Suppressor macrophage (primary cell): ENCODE measurements at places on chromosomes 16 and 17.
A peak's percentile ranks its signal among the peaks of the same experiment; 100 is the strongest.

DNA sequence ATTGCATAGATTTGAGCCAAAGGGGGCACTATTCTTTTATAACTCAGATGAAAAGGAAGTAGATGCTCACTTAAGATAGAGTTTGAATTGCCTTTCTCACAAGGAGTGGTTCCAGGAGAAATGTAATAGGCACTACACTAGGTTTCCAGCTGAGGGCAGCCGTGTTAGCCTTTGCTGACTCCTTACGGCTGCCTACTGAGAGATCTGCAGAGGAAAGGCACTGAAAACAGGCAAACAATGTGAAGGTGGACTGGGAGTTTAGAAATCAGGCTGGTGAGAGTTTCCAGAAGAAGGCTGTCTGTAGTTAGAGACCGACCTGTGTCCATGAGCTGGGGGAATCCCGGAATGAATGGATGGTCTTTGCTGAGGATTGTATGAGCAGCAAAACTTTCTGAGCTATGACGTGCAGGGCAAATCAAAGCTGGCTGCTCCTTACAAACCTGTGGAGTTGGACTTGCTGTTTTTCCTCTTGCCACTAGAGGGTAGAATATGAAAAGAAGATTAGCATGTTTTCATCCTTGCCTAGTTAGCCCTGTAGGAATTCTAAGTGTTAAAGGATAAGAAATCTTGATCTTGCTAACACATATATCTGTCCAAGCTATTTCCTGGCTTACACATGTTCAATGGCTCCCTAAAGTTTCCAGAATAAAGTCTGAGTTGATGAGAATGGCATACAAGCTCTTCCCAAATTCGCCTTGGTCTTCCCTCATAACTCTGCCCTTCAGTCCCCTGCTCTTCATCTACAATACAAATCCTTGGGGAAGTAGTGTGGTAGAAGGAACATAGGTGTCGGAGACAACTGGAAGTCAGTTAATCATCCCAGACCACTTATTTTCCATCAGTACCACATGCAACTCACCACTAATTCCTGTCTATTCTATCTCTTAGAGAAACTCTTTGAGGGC, 20.1 kb upstream of the TAOK1 start:
- peak; percentile 66 for DNase-seq

- DNase-seq, result no peak
Observed at GRCh38 chr16:70696952-70697593, 11.2 kb upstream of the MTSS2 start.

DNA sequence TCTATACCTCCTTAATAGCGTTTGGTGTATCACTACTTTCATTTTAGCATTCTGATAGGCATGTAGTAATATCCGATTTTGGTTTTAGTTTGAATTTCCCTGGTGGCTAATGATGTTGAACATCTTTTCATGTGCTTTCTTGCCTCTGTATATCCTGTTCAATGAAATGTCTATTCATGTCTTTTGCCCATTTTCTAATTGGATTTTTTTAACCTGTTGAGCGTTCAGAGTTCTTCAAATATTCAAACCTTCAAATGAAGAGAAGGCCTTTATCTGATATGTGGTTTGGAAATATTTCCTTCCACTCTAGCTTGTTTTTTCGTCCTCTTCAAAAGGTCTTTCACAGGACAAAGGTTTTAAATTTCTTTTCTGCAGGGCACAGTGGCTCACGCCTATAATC, 2.4 kb upstream of the NME1 start:
- DNase-seq, result no peak

- DNase-seq, result no peak
Observed at GRCh38 chr16:51723036-51723724, 572.1 kb upstream of the SALL1 start.

DNA sequence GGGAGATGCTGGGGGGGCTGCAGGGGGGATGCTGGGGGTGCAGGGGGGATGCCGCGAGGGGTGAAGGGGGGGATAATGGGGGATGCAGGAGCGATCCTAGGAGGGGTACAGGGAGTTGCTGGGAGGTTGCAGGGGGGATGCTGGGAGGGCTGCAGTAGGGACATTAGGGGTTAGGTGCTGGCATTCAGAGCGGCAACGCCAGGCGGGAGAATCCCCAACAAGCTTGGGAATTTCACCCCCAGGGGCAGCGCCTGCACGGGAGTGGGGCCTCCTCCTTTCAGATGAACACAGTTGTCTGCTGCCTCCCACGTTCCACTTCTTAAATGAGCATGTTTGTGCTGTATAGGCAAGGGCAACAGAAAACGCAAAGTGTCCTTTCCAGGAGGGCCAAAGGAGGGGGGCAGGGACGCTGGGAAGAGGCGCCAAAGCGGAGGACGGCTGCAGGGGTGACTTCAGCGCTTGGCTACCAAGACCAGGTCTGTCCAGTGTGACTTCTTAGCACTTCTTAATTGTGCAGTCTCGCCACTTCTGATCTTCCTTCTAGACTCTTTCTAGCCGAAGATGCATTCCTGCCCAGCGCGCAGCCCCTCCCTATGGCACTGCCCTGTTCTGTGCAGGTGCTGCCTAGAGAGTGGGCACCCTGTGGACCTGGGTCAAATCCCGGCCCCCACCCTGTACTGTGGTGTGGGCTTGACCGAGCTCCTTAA, 2.0 kb upstream of the SLC6A4 start:
- DNase-seq, result peak; percentile 7

DNA sequence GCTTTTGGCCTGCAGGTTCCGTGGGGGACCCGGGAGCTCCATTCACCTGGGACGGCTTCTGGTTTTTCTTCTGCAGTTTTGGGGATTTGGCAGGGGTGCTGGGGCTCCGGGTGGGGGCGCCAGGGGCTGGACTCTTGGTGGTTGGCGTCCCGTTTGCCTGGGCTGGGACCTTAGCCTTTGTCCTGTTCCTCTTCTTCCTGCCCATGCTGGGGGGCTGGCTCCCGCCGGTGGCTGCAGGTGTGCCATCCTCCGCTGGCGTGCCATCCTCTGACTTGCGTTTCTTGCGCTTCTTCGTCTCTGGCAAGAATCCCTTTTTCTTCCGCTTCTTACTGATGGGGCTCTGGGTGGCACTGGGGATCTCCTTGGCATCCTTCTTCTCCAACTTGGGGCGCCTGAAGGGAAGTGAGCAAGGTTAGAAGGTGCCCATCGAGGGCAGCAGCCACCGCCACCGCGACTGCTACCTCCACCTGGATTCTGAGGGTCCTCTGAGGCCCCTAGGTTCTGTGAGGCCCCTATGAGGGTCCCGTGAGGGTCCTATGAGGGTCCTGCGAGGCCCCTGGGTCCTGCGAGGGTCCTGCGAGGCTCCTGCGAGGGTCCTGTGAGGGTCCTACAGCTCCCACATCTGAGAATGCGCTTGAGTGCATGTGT, 15.5 kb downstream of the MYBBP1A start:
- no peak for DNase-seq

- no peak for DNase-seq
Observed at GRCh38 chr16:760065-760464, 469 bp upstream of the MSLN start.

DNA sequence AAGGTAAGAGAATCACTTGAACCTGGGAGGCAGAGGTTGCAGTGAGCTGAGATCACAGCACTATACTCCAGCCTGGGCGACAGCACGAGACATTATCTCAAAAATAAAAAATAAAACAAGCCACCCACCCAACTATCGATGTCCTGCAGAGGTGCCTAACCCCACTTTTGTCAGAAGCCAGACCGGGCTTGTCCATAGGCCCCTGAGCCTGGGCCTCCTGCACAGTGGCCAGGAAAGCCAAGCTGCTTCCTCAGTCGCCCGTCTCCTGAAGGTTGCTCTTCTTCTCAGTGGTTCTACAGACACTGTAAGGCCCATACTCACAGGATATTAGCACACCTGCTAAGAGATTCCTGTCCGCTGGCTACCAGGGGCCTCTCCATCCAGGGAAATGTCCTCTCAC, 11.2 kb downstream of the CES2 start:
- DNase-seq, result no peak

GRCh38 chr17:67995570-67996263, 552 bp downstream of the C17orf58 start:
- peak; percentile 33 for DNase-seq

- no peak for DNase-seq
Observed at GRCh38 chr16:4293822-4294457, 21.1 kb upstream of the TFAP4 start.

- DNase-seq, result peak; percentile 41
Observed at GRCh38 chr17:14428648-14429029, 127.8 kb downstream of the HS3ST3B1 start.

- no peak for DNase-seq
Observed at GRCh38 chr16:22786691-22787090, 27.3 kb upstream of the HS3ST2 start.

DNA sequence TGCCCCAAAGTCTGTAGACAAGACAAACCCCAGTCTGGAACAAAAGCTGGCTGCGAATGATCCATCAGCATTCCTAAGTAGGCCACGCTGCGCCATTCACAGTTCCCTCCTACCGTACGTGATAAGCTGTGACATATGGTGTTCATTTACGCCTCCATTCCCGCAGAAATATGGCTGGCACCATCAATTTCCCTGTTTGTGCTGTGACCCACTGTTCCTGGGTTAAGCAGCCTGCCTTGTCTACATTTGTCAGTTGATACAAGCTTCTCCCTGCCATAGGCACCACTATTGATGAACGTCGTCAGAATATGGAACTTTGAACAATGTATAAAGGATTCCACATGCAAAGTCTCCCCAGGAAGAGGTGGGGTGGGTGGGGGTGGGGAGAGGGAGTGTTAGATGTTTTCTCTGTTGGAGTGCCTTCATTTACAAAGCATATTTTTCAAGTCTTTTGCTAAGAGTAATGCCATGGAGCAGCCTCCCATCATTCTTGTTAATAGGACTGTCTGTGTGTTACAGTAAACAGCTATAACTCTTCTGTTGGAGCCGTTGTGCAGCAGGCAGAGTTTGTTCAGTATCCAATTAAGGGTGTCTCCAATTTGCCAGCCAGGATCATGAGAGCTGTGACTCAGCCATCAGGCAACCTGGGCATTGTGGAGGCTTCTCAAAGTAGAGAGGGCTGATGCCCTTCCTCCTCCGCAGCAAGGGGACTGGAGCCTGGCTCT, 294.6 kb downstream of the TMEM114 start:
- DNase-seq, result no peak

GRCh38 chr16:83705856-83706255, 101.9 kb upstream of the HSBP1 start:
- no peak for DNase-seq

DNA sequence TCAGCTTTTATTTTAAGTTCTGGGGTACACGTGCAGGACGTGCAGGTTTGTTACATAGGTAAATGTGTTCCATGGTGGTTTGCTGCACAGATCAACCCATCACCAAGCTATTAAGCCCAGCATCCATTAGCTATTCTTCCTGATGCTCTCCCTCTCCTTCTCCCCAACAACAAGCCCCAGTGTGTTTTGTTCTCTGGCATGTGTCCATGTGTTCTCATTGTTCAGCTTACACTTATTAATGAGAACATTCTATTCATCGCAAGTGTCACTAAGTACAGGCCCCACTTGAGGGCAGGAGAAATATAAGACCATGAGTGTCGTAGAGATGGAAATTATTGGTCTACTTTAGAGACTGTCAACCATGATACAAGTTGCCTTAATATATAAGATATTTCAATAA, 615.1 kb downstream of the CDH8 start:
- no peak for DNase-seq

GRCh38 chr17:42908872-42909700, 8.5 kb downstream of the G6PC1 start:
- DNase-seq, result no peak

- DNase-seq, result no peak
Observed at GRCh38 chr16:63005356-63005755, 969.1 kb upstream of the CDH8 start.

DNA sequence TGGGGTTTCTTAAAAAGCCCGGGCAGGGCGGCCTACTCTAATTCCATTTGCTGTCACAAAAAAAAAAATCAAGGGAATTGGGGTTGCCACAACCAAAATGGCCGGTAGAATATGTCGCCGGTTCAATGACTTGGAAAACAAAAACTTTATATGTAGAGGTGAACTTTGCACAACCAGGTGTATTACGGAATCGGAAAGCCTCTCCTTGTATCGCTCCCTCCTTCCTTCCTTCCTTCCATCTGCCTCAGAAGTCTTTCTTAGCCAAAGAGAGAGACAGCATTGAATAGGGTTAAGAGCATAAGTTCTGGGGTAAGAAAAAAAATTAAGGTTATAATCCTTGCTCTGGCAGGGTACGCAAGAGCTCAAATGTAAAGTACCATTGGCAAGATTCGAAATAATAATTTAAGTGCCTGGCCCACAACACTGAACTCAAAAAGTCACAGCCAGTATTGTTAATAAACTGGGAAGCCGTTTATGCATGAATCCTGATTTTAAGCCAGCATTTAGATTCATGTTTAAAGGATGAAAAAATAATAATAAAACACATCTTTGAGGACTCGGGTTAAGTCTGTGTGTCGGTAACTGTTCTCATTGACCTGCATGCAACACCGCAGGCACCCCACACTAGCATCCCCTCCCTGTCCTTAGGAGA, 522 bp upstream of the GLG1 start:
- DNase-seq, result no peak

GRCh38 chr17:17356149-17356930, 53.2 kb downstream of the NT5M start:
- DNase-seq, result peak; percentile 87

GRCh38 chr17:69762359-69762758, 312.7 kb upstream of the KCNJ16 start:
- DNase-seq, result no peak

DNA sequence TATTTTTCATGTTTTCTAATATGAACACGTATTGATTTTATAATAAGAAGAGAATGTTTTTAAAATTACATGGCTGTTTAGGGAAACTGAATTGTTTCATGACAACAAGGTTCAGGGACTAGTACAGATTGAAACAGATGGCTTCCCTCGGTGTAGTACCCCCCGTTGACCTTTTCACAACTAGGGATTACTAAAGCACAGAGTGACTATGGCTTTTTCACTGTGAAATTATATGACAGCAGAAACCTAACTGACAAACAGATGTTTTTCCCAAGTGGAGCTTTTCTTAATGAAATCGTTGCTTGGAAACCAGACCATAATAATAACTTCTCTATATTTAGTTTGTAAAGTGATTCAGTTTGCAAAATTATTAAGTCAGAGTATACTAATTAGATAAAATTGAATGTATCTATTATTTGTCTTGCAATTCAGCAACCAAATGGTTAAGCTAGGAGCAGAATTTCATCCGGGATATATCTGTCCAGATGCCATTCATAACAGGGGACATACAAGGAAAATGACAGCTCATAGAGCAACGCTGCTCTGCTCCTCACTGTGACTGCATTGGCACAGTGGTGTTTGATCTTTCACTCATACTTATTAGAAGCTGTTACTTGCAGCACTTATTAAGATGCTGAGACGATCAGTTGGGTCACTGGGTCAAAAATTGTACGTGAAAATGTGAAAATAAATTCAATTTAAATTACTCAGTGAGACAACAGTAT, 111.7 kb downstream of the TANGO6 start:
- DNase-seq, result no peak
